T47D (cell line): ENCODE measurements at places on chromosomes 16 and 17.

DNA sequence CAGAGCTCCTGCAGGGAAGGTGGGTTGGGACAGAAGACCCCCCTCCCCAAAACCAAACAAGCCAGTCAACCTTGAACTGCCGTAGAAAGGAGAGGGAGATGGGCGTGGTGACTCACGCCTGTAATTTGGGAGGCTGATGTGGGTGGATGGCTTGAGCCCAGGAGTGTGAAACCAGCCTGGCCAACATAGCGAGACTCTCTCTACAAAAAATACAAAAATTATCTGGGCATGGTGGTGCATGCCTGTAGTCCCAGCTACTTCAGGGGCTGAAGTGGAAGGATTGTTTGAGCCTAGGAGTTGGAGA, 42.1 kb downstream of the NT5M start:
- DNase-seq: no peak

- peak; percentile 63 for DNase-seq
These were observed 1.2 kb downstream of the AP2B1 start for GRCh38 chr17:35588196-35588920.

DNA sequence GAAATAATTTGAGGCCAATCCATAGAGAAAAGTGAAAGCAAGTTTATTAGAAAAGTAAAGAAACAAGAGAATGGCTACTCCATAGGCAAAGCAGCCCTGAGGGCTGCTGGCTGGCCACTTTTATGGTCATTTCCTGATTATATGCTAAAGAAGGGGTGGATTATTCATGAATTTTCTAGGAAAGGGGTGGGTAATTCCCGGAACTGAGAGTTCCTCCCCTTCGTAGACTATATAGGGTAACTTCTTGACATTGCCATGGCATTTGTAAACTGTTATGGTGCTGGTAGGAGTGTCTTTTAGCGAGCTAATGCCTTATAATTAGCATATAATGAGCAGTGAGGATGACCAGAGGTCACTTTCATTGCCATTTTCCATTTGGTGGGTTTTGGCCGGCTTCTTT, 4.4 kb downstream of the DHRS7B start:
- DNase-seq: no peak

DNA sequence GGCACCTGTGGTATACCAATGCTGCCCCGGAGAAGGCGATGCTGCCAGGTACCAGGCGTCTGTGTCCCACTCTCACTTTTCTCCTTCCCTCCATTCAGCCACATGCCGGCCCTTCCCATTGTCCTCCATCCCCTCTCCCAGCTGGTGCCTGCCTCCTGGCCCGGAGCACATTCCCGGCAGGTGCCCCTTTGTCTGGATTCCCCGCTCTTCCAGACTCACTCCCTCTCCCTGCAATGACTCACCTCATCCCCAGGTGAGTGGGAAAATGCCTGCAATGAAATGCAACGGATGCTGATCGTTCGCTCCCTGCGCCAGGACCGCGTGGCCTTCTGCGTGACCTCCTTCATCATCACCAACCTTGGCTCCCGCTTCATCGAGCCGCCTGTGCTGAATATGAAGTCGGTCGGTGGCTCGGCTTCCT, 10.4 kb upstream of the KDM6B start:
- no peak for DNase-seq

GRCh38 chr17:27460196-27460725, 4.0 kb downstream of the KSR1 start:
- DNase-seq: no peak

- no peak for DNase-seq
These were observed 12.3 kb downstream of the TRPV1 start for GRCh38 chr17:3596804-3597464.

GRCh38 chr16:2196162-2196980, at the start of gene CASKIN1:
TSS of gene CASKIN1 (minus strand) at chr16:2196605. CDS start at chr16:2196432, 173 bp downstream.
- DNase-seq: peak; percentile 51

DNA sequence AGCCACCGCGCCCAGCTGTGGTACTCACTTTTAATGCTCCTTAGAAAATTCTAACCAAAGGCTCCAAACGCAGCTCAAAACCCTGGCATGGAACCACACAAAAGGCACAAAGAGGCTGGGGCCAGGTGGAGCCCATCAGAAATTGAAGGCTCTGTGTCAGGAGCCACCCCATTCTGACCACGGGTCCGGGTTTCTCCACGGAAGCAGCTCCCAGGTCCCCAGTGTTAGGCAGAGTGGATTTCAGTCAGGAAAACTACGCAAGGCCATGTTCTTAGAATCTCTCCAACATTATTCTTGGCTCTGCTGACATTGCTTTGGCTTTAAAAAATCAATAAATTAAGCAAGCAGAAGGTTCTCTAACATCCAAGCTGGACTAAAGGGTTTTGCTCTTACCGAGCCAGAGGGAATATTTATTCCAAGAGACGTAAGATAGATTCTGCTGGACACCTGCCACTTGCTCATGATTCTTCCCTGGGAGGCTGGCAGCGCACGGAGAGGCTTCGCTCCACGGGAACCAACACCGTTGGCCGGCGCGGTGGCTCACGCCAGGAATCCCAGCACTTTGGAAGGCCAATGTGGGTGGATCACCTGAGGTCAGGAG, 93.5 kb downstream of the NXN start:
- DNase-seq: no peak

DNA sequence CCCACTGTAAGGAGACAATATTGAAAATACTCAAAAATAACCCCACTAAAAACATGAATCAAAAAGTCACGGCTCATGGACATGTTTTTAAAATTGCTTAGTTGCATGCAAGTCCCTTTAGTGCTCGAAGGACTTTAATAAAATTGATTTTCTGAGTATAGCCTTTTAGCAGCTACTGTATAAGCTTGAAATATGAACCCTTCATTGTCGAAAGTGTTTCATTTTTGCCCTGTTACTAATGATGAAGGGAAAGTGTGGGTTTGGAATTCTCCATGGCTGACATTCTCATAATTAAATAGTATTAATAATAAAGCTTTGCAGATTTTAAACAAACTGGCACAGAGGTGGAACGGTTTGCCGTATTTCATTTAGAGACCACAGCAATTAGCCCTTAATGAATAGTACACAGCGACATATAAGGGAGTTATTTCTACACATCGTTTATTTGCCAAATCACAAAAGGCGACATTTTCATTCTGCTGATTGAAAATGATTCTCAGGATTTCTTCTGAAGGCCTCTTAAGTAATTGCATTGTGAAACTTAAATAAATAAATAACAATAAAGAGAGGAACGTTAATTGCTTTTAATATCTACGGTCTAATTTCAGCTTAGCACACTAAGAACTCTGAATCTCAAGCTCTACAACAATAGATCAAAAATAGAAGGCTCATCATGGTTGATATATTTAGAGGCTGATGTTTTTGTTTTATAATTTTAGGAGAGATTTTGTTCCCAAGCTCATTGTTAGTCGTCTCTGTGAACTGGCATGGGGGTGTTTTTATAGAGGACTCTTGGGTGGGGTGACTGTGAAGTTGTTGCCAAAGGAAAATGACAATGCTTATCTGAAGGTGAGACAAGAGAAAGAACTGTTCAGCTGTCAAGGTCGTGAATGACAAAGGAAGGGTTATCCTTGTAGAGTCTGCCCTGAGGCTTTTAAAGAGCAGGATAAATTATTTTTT, 60.6 kb downstream of the IRX6 start:
- no peak for DNase-seq

- no peak for DNase-seq
These were observed 5.5 kb upstream of the QPRT start for GRCh38 chr16:29673501-29673900.

DNA sequence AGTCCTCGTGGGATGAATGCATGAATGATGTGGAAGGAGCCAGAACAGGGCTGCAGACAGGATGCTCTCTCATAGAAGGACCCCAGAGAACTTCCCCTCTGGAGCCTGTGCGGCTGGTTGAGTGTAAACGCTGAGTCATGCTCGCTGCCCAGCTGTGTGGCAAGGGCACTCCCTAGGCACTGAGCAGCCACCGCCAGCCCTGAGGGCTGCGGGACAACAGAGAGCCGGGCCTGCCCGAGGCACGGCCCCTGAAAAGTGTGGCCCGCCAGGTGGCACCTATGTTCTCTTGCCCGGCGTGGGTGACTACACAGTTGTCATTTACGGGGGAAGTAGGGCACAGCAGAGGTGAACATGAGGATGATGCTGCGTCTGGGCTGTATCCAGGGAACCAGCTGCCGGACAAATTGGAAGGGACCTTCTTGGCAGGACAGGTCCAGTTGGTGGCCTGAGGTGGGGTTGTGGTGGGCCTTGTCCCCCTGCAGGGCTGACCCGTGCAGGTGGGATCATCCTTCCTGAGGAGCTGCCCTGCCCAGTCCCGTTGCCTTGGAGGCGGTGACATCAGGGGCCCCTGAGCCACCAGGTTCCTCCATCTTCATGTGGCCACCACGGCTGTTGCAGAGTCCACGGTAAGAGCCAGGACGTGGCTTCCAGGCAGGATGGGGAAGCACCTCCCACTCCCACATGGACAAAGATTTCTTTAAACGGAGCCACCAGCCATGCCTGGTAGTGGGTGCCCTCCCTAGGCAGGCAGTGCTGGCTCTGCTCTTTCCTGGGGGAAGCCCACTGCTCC, 94.8 kb upstream of the CBX4 start:
- DNase-seq: peak; percentile 45

GRCh38 chr17:78716814-78717393, 65.2 kb downstream of the CYTH1 start:
- peak; percentile 80 for DNase-seq
